Nucleus accumbens (tissue), 56 donors: ENCODE measurements at places on chromosomes 2 and 18.

- DNase-seq: no peak
These were observed 99.7 kb upstream of the ID2 start for GRCh38 chr2:8582191-8582590.

DNA sequence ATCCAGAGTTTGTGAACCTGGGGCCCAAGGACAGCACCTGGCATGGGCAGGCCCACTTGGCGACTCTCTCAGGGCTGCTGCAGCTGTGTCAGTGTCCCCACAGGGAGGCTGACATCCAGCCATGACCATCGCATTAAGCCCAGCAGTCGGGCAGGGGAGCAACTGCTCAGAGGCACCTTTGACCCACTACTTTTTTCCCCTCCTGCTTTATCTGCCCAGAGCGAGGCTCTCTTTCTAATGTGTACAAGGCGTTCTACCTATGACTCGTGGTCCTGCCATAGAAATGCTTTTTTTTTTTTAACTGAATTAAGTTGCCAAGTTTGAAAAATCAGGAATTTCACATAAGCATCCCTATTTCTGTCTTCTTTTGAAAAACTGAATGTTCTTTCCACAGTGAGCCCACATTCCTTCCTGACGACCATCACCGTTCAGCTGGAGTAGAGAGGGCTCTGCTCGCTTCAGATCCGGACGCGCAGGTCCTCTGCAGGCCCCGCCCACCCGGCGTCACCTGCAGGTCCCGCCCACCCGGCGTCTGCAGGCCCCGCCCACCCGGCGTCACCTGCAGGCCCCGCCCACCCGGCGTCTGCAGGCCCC lies 403 bp upstream of the CLUL1 start:
- DNase-seq: no peak

GRCh38 chr18:77055429-77056300 lies 76.9 kb downstream of the MBP start:
- no peak for DNase-seq

DNA sequence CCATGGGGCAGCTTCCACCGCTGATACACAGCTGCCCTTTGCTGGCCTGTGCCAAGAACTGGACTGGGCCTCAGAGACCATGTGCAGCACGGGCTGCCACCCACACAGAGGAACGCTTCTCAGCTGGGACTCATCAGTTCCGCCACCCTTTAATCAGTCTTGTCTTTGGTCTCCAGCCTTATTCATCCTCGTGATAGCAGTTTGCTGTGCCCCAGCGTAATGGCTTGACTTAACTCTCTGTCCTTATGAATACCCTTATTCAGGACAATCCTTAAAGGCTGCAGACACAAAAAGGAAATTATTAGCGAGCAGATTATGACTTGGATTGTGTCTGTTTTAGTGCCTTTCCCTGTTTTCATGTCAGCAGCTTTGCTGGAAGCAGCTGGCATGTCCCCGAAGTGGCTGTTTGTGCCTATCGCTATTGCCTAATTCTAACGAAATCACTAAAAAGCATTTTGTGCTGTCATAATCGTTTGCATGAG lies 108.9 kb upstream of the DAPL1 start:
- DNase-seq: peak; percentile 85

- no peak for DNase-seq
These were observed 233.8 kb downstream of the ICOS start for GRCh38 chr2:204170411-204170810.

DNA sequence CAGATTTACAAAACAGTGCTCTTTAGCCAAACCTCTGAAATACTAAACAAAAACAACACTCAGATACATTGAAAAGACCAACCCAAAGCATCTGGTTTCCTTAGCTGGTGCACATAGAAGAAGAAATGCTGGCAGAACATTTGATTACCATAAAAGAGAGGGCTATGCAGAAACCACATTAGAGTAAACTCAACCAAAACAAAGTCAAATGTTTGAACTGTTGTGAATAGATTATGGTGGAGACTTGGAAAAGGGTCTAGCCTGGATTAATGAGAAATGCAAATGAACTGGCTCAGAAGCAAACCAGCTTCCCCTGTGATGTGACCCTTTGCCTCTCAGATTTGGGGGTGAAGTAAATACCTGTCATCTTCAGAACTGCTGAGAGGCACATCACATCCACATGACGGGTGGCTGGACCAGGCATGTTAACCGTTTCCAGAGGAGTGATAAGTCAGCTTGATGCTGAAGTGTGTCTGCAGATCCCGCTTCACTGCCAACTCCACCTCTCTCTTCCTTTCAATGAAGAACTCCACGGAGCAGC lies 153.0 kb downstream of the NRP2 start:
- DNase-seq: no peak

DNA sequence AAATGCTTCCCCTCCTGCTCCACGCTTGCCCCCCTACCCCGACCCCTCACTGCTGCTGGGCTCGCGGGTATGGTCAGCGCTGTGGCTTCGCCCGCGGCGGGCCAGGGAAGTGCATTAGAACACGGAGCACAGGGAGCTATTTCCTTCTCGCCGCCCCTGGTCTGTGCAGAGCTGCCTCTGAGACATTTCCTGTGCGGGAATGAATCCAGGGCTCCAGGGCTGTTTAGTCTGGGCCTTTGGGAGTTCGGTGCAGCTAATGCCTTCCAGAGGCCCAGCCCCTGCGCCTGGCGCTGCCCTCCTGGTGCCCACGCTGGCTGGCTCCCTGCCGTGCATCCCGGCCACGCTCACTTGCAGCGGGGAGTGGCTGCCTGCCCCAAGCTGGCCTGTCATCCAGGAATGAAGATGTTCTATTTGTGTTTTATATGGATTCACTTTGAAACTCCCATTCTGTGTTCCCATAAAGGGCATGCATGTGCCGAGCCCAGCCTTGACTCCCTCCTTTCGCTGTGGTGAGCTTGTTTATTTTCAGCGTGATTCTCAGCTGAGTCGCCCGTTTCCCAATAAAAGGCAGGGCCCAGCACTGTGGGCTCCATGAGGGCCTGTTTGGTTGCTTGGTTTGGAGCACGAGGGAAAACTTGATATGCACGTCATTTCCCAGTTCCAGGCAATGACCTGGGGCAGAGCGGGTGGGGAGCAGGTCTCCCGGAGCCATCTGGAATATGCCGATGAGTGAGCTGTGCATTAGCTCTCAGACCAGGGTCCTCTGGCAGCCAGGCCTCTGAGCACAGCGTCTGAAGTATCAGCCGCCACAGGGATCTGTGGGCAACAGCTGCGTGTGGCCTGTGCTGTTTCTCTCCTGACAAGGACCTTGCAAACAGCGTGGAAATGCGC lies 42.7 kb downstream of the SH3RF3 start:
- no peak for DNase-seq

DNA sequence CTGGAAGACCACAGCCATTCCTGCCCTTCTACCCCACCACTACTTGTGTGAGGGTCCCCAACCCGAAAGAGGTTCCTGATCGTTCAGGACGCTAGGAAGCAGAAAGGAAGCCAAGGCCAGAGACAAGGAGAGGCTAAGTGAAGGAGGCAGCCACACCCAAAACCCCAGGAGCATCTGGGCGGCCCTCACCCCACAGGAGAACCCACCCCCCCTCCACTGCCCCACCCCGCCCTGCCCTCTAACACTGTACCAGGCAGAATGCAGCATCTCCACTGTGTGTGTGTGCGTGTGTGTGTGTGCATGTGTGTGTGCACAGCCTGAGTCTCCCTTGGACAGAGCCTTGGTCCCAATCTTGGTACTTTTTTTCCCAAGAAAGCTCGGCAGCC lies 207.5 kb upstream of the HAAO start:
- no peak for DNase-seq

DNA sequence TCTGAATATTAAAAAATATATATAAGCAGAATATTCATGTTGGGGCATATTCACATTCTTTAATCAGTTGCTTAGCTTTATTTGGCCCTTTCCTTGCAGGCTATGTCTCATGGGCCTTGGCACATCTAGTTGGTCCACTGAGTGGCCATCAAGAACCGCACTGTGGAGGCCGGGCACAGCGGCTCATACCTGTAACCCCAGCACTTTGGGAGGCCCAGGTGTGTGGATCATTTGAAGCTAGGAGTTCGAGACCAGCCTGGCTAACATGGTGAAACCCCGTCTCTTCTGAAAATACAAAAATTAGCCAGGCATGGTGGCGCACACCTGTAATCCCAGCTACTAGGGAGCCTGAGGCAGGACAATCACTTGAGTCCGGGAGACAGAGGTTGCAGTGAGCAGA lies 127.6 kb upstream of the TANK start:
- no peak for DNase-seq

DNA sequence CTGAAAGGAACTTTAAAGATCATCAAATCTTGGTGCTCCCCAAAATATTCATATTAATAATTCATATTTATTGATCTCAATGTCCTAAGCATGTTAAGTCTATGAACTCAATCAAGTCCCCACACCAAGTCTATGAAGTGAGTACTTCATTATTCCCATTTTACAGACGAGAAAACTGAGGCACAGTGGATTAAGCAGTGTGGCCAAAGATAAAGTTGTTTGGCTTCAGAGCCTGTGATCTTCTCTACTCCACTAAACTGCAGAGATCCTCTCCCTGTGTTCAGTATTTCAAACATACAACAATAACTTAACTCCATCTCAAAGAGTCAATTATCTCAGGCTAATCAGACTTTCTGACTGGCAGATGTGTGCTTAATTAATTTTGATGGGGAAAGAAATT lies 29.8 kb downstream of the KCNK3 start:
- DNase-seq: no peak

GRCh38 chr18:62678847-62679485 lies 36.4 kb upstream of the PHLPP1 start:
- no peak for DNase-seq

GRCh38 chr2:132811148-132811915 lies 141.3 kb upstream of the LYPD1 start:
- DNase-seq: no peak

DNA sequence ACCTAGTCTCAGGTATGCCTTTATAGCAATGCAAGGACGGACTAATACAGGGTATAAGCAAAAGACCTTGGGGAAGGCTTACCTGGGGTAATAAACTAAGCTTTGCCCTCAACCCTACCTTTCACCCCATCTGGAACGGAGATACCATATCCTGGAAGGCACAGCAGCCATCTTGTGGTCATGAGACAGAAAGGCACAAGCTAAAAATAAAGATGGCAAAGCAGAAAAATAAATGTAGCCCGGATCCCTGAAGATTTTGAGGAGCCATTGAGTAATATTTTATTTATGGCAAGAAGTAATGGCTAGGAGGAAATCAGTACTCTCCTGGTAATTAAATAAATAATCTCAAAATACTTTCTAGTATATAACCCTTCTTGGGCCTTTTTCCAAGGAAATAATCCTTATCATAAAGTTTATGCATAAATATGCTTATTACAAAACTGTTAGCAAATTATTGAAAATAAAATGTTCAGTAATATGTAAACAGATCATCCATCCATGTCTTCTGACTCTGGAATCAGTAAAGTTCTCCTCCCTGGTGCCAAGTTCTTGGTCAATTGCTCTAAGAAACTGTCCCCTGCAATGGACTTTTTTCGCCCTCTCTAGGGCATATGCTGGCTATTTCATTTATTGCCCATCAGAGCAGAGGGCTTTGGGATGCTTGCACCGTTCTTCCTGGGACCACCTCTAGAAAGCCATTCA lies 198.7 kb downstream of the SPP2 start:
- DNase-seq: no peak

GRCh38 chr2:25294573-25295462 lies 46.9 kb downstream of the DNMT3A start:
- no peak for DNase-seq

DNA sequence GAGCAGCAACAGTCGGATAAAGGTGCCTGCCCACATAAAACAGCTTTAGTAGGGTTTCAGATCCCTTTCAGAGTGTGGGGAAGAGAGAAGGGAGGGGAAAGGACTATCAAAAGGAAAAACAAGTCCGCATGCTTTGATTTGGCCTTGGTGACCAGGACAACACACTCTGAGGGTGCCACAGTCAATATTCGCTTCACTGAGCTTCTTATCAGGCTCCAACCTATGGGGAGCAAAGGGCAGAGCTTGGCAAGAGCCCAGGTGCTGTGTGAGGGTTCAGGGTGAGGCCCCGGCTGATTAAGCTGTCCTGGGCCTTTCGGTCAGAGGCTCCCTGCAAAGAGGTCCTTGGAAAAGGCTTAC lies 237.4 kb upstream of the SMAD2 start:
- no peak for DNase-seq

- DNase-seq: no peak
These were observed 97.0 kb downstream of the NEB start for GRCh38 chr2:151637271-151637781.

DNA sequence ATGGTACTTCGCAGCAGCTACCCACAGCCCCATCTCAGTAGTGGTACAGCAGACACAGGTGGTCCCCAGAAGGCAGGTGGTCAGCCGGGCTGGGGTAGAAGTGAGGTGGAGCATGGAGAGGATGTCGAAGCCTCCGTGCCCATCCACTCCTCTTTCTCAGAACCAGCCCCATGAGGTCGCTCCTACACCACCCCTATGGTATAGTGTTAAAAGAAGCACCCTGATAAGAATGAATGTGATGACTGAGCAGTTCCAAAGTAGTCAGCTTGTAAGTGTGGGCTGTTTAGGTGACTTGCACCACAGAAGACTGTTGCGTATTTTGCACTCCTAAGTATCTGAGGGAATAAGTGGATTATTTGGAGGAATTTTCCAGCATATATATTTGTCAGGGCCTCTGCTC lies 111.3 kb downstream of the WDSUB1 start:
- DNase-seq: no peak

- DNase-seq: no peak
These were observed 203.9 kb downstream of the SMAD2 start for GRCh38 chr18:47726550-47726949.

- no peak for DNase-seq
These were observed 35.6 kb downstream of the OTOF start for GRCh38 chr2:26442301-26442700.

DNA sequence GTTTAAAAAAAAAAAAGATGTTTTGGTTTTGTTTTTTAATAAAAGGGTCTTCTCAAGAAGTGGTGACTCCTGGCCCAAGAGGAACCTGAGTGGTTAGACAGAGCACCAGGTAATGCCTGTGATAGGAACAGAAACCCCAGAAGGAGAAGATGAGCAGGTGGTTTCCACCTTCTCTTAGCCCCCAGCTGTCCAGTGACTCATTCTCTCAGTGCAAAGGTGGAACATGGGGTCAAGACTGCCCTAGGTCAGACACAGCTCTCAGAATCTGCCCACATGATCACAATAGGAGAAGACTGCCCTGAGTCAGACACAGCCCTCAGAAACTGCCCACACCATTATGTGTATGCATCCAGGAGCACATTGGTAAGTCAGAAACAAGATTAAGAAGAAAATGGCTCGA lies 61.8 kb downstream of the TBC1D8 start:
- DNase-seq: no peak

DNA sequence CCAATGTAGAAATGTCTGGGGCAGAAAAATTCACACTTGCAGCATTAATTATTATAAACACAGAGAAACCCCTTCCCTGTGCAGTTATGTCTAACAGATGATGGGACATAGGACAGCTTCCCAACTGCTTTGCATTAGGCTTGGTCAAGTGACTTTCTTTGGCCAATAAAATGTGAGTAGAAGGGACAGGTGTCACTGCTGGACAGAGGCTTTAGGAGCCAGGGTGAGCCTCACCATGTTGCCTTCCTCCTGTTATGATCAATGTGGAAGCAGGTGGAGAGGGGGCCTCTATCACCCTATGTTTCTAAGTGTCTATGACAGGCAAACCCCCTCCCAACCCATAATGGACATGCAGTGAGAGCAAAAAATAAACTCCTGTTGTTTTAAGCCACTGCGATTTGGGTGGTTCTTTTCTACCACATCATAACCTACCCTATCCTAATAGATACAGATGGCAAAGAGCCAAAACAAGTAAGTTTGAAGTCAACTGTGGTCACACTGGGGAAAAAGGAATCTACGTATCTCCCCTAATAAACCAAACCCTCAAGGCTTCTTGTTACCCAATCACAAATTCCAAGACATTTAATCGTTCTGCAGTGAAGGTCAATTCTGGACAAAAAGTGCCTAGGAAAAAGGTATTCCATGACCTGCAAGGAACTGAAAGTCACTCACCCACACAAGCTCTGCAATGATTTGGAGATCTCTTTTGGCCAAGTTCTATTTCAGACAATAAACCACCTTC lies 28.6 kb upstream of the POU3F3 start:
- no peak for DNase-seq
